Panc1 (cell line): ENCODE measurements at places on chromosomes 1 and 21.

- DNase-seq, result no peak
Observed at GRCh38 chr1:116948046-116948445, 38.3 kb downstream of the PTGFRN start.

DNA sequence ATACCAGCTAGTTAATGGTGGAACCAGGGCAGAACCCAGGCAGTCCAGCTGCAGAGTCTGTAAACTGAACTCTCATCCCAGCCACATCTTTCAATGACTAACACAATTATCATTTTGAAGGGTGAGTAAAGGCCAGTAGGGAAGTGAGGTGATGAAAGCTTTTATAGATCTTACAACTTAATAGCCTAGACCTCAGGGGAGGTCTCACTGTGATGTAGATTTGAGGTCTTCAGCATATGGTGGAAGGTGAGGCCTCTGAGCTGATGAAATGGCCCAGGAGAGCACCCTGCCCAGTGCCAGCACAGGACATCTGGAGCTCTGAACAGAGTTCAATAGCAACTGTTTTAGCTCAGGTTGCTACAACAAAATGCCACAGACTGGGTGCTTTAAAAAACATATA is 44.8 kb upstream of the POU2F1 start:
- no peak for DNase-seq

DNA sequence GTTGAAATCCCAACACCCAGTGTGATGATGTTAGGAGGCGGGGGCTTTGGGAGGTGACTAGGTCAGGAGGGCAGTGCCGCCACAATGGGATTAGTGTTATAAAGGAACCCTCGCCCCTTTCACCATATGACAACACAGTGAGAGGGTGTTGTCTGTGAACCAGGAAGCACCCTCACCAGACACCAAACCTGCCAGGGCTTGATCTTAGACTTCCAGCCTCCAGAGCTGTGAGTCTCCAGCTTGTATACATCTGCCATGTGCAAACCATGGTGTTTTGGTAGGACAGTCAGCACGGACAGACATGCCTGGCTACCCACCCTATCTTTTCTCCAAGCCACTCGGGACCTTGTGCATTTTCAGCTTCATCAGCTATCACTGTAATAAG is 4.0 kb downstream of the TRIM11 start:
- no peak for DNase-seq

GRCh38 chr21:29130270-29130969 is at the start of gene MAP3K7CL:
Gene MAP3K7CL, plus strand, starts transcription at chr21:29130644. Its CDS starts 2,701 bp downstream, at chr21:29133345.
- DNase-seq, result no peak

DNA sequence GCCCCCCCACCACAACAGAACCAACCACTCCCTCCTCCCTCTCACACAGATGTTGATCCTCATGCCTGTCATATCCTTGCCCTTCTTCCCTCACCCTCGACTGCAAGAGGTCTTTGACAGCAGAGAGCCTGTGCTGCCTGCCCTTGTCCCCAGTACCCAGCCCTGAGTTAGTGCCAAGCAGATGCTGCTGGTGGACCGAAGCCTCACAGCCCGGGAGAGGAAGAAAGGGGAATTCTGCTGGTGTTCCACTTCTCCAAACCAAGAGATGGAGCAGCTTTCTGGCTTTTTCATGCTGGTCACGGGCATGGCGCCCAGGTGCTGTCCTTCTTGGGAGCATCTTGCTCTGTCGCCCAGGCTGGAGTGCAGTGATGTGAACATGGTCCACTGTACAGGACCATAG is 69.1 kb downstream of the SLC66A1 start:
- DNase-seq, result no peak

DNA sequence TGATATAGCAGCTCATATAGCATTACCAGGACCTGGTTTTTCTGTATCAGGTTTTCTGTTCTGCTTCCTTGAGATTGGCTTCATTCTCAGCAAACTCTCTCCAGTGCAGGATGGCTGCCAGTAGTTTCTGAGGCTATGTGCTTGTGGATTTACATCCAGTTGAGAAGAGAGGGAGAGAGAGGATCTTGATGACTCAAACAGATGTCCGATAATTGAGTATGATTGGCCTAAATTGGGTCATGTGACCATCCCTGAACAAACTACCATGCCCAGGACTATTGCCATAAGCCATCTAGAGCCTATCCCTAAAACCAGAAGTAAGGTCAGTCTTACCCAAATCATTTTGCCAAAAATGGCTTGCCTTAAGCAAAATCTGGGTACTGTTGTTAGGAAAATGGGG is 18.1 kb upstream of the PSMA5 start:
- DNase-seq, result no peak

- peak; percentile 0 for DNase-seq
Observed at GRCh38 chr1:195637539-195637938, 970.7 kb downstream of the KCNT2 start.

GRCh38 chr1:214058076-214058475 is 70.3 kb downstream of the PROX1 start:
- no peak for DNase-seq

DNA sequence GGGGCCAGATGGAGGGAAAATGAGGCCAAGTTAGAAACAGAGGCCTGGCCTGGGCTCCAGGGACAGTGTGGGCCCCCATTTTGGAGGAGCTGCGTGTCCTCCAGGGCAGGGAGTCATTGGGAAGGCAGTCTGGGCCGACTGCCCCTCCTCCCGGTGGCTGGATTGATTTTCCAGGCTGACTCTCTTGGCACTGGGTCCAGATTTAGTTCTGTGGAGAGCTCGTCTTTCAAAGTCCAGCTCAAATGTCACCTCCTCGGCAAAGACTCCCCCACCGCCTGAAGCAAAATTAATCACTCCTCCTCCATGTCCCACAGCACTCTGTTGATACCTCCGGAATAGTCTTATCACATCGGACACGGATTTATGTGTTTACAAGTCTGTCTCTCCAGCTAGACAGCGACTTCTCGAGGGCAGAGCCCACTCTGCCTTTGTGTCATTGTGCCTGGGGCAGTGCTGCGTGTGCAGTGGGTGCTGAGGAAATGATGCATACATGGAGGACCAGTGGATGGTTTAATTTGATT is 175.1 kb downstream of the CAMTA1 start:
- DNase-seq, result no peak
